Naive thymus-derived CD4-positive, alpha-beta T cell (primary cell): ENCODE measurements at places on chromosomes 12 and 14. TPM values are rescaled to one million over a fixed set of nuclear protein-coding genes. Genes with fewer than 3 reads are reported as not detected.

- peak; percentile 46 for DNase-seq
Measured at GRCh38 chr12:50055831-50056638, 1.4 kb upstream of the ASIC1 start.

GPR137C gene
- not detected for total RNA-seq

GRCh38 chr12:116916714-116917114 is 6.0 kb downstream of the FBXW8 start:
- DNase-seq = no peak

- DNase-seq = no peak
Measured at GRCh38 chr12:3628629-3629028, 124.3 kb downstream of the CRACR2A start.

GRCh38 chr14:94103554-94104150 is 6.9 kb upstream of the IFI27 start:
- DNase-seq = no peak

GRCh38 chr14:102926104-102926503 is 3.6 kb downstream of the AMN start:
- DNase-seq = no peak

GRCh38 chr14:104443391-104444158 is 136.0 kb upstream of the C14orf180 start:
- no peak for DNase-seq

DNA sequence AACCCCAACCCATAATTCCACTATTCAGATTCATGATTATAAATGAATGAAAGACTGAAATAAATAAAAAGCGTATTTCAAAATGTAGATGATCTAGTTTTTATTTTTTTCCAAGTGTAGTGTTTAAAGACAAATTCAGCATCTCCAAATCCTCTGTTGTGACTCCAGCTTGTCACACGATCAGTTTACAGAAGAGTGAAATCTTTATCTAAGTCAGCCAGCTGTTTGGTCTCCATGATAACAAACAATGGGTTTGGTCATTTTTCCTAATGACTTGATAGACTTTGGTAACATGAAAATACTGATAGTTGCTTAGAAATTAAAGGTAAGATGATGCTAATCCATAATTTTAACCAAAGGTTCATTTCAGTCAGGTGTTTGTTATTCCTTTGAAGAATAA is 114.5 kb upstream of the RASSF8 start:
- DNase-seq = no peak

DNA sequence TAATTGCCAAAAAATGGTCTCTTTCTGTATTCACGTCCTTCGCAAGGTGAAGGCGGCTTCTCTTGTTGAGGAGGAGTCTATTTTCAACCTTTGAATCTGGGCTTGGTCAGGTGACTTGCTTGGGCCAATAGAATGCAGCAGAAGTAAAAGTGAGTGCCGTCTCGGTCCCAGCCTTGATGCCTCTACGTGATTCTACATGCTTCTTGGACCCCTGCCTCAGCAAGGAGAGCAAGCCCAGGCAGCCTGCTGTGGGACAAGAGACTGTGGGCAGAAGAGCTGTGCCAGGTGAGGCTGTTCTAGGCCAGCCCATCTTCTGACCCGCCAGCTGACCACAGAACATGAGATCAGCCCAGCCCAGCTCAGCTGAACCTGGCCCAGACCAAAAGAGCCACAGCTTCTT is 39.1 kb upstream of the CCDC63 start:
- DNase-seq = no peak

CLEC4C gene
- total RNA-seq = not detected in 2 replicates

- DNase-seq = no peak
Measured at GRCh38 chr14:74492776-74493342, at the start of gene NPC2. TSS of gene NPC2 (minus strand) at chr14:74493305. CDS start at chr14:74493274, 31 bp downstream.

DNA sequence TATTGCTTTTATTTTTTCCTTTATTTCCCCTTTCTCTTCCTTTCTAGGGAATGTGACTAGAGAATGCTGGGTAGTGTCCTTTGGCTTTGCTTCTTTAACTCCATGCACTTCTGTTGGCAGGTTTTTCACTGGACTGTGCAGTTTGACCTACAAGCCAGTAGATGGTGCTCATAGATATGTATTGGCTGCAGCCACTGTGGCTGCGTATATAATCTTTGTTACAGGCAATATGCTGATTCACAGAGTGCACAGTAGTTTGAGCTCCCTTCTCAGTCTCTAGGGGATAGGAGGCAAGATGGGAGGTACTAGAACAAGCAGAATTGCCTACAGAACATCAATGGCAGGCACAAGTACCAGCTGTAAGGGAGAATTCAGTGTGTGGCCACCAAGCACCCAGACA is 503.5 kb downstream of the LRFN5 start:
- DNase-seq = no peak

DNA sequence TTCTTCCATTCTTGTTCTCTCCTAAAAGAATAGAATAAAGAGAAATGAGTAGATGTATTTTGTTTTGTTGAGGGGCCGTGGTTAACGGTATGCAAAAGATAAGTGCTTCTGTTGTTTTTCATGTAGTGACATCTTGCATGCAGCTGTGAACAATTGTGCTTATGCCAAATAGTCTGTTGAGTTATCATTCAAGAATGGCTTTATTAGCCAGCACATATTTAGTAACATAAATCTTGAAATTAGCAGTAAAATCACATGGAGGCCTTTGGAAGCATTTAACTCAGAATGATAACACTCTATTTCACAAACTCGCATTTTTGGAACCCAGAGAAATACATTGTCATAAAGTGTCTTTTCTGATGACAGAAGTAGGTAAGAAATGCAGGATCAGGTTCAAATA is 1772.0 kb upstream of the FLRT2 start:
- no peak for DNase-seq

DNA sequence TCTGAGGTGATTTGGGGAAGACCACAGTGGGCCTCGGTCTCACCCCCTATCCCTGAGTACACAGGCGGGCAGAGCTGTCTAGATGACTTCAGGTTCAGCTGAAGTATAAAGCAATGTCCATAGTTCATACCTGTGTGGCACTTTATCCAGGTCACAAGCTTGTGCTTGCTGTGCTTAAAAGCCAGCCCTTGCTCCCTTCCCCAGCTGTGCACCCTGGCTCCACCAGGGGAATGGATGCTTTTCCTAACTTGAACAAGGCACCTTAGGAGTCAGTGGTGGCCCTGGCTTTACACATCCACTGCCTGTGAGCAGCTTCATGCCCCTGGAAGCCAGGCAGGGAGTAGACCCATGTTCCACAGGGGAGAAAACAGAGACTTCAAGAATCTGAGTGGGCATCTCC is 5.5 kb downstream of the CARMIL3 start:
- DNase-seq = no peak

DNA sequence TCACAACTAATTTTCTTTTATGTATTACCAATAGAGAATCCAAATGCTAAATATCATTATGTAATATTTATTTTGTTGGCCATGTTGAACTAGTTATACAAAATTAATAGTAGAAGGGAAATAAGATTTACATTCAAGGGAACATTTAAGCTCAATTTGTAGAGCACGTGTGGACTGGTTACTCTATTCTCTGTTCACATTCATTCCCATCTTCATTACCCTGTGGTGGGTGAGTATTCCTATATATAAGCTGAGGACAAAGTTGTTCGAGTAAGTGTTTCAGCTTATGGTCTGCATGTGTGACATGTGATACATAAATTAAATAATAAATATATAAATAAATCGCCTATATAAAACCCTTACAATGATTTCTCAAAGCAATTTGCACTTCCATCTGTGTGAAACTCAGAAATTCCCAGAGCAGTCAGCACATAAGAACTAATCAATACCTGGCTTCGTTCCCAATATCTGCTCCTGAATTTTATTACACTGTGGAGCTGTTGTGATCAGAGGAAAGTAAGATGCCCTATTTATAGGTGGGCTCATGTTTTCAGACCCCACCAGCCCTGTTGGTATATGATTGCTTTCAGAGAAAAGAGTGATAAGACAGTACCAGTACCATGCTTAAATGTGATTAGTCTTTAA is 308.2 kb upstream of the DCN start:
- DNase-seq = no peak

DNA sequence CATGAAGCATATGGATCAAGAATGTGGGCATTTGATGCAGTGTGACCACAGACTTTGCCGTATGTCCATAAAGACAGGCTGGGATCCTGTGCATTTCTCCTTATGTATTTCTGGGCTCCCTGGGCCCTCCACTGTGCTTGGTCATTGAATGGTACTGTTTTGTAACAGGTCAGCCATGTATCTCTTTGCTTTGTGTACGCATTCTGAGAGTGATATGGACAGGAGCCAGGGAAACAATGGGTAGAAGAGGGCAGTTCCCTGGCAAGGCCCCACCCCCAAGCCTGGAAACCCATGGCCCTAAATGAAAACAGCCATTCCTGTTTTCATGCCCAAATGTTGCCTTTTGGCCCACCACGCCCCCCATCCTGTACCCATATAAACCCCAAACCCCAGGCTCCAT is 15.2 kb upstream of the FBXO34 start:
- DNase-seq = no peak

DNA sequence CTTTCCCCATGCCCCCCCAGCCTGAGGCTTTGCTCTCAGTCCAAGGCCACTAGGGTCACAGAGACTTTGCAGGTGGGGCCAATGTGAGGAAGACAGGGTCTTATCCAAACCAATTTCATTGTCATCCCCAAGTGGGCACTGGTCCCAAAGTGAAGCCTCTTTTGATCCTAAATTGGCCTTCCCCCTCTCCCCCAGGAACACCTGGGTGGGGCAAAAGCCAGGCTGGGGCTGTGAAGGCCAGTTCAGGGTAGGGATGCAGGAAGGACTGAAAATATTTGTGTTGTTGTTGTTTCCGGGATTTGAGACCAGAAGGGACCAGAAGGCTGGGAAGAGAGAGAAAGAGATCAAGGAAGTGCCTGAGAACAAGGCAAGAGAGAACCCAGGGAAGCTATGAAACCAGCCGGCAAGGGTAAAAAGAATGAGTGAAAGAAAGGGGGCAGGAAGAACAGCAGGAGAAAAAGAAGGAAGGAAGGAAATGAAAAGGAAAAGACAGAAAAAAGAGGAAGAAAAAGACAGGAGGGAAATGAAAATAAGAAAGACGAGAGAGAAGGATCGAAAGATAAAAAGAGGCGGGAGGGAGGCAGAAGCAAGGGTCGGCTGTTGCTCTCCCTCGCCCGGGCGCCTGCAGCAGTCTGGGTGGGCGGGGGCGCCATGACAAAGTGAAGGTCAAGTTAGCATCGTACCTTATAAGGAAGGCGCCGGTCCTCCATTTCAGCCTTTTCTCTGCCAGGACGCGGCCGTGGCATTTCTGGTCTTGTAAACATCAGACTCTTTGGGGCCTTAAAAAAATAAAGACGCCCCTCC is 7.4 kb upstream of the HOXC11 start:
- no peak for DNase-seq

DNA sequence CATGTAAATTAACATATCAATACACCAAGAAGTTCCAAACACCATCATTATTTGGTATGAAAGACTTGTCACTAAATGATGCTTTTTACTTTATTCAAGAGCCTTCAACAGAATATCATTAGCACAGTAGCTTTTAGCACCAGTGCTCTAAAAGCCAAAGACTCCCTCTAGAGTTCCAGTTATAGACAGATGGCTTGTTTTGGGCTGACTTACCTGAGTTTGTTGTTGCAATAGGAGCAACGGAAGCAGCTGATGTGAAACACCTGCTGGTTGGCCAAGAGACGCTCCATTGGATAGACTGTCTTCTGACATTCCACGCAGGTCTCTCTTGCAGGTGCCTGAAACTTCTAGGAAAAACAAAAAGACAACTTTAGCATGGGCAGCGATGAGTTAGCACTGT is 14.5 kb upstream of the CERS5 start:
- DNase-seq = no peak

DNA sequence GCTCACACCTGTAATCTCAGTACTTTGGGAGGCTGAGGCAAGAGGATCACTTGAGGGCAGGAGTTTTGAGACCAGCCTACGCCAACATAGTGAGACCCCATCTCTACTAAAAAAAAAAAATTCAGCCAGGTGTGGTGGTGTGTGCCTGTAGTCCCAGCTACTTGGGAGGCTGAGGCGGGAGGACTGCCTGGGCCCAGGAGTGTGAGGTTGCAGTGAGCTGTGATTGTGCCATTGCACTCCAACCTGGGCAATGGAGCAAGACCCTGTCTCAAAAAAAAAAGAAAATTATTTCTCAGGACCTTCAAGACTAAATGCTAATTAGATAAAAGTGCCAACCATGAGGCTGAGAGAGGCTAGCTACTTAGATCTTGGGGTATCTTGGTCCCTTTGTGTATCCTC is 23.5 kb downstream of the OTUB2 start:
- DNase-seq = no peak

DNA sequence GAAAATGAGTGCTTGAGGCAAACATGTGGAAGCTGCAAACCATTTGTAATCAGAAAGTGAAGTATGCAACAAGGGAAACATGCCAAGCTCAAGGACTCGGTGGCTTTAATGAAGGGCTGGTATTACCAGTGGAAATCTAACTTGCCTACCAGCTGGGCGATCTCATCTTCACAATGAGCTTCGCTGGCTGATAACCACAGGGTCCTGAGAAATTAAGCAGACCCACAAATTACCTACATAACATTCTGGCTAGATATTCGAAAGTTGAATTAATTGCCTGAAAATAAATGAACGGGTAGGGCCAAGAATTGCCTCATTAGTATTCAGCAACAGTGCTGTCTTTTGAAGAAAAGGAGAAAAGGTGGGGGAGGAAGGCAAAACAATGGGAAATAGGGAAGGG is 439.4 kb downstream of the PDZRN4 start:
- DNase-seq = no peak

DNA sequence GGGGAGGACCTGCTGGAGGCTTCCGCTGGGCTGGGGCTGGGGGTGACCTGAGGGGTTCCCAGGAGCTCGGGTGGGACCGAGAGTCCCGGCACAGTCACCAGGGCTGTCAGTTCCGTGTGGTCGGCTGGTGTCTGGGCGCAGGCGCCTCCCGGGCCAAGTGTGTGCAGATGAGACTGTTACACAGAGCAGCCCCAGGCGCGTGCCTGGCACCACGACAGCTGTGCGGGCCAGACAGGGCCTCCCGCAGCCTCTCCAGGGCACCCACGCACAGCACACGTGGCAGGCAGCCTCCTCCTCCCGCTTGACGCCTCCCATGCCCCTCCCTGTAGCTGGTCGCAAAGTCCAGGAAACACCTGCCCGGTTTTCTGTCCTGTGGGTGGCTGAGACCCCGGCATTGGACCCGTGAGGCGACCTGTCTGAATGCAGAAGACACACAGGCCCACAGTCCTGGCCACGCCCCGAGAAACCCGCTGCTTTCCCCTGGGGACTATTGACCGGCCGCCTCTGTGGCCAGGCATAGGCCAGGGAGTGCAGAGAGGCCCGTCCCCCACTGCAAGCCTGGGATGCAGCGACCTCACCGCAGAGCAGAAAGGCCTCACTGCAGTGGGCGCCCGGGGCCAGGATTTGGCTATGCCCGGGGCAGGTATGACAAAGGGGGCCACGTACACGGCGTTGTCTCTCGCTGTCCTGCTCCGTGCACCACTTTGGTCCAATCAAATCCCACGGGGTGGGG is 12.1 kb upstream of the GALNT9 start:
- DNase-seq = no peak

DNA sequence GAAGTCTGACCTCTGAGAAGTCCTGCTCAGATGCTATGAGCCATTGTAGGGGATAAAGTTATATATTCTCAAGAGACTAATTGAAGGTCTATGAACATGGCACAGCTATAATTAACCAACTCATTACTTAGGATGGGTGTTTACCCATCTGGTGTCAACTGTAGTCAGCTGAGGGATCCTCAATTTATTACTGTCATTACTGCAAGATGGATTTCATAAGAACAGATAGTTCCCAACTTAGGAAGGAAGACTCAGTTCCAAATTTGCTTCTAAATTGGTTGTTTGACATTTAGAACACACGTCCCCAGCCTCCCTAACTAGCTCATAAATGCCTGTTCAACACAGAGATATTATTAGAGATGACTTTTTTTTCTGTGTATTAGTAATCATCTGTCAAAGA is 81.4 kb downstream of the FRMD6 start:
- no peak for DNase-seq

ANKRD33 gene
- not detected in 2 replicates for total RNA-seq

GRCh38 chr12:38113991-38114390 is 202.6 kb upstream of the ALG10B start:
- DNase-seq = no peak
